ENCODE measurements at places on chromosomes 3 and 15.

GRCh38 chr3:128053614-128054013, 1.4 kb downstream of the SEC61A1 start:
- no peak for DNase-seq

DNA sequence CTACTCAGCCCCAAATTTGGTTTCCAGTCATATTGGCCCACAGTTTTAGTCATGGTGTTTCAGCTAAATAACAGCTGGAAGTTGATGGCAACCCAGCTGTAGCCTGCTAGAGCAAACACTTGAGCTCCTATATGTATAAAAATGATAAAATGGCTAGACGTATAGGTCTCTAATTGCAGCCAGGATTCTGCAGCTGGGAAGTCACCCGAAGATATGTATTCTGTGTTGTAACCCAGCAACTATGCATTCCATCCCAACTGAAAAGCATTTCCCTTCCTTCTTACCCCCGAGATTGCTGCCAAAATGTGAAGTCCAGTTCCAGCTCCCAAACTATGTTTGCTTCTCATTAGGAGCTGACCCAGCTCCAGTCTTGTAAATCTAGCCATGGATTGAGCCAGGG, 408.4 kb downstream of the AGBL1 start:
- no peak for DNase-seq

DNA sequence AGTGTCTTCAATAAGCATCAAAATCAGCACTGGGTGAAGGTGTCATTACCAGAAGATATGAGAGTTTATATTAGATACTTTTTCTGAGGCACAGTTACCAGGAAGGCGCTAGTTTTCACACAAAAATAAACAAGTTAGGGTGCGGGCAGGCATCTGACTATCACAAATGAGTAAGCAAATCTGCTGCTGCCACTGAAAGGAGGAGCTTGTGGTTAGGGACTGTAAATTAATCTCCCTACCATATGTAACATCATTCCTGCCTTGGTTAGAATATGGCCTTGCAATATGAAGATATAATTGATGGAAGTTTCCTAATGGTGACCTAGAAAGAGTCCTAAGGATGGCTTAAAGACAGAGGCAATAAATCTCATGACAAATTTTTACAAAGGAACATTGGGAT, 19.5 kb upstream of the EID1 start:
- no peak for DNase-seq

- no peak for DNase-seq
These were observed 260.0 kb upstream of the THBS1 start for GRCh38 chr15:39320886-39321285.

- no peak for DNase-seq
These were observed 8.5 kb upstream of the USP3 start for GRCh38 chr15:63495780-63496488.

GRCh38 chr3:149527531-149528339, 53.2 kb downstream of the TM4SF4 start:
- DNase-seq = no peak

- DNase-seq = no peak
These were observed 76.2 kb downstream of the DCUN1D1 start for GRCh38 chr3:182904164-182904563.

DNA sequence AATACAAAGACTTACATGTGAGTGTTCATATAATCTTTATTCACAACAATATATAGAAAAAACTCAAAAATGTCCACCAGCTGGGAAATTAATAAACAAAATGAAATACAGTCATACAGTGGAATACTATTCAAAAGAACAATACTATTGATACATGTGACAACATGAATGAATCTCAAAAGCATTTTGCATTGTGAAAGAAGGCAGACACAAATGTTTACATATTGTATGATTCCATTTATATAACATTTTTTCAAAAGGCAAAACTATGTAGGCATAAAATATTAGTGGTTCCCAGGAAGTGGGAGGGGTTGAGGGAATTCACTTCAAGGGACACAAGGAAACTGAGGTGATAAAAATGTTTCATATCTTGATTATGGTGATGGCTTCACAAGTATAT, 303.2 kb downstream of the CTNNB1 start:
- no peak for DNase-seq

GRCh38 chr15:38996111-38996631, 431.6 kb upstream of the RASGRP1 start:
- no peak for DNase-seq

DNA sequence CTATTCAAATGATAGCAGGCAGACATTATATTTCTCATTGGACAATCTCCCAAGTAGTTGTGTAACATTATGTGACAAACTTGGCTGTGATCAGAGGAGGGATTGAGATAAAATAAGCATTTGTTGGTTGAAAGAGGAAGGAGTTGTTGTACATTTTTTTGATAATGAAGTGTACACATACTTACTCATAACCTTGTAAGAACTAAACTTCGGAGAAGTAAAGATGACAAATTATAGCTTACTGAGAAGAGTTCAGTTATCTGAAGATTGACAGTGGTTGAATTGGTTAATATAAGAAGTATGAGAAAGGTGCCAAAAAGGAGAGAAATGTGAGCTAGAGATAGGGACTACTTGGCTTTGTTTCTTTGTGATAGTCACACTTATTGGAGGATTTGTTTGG, 32.6 kb downstream of the STT3B start:
- no peak for DNase-seq

DNA sequence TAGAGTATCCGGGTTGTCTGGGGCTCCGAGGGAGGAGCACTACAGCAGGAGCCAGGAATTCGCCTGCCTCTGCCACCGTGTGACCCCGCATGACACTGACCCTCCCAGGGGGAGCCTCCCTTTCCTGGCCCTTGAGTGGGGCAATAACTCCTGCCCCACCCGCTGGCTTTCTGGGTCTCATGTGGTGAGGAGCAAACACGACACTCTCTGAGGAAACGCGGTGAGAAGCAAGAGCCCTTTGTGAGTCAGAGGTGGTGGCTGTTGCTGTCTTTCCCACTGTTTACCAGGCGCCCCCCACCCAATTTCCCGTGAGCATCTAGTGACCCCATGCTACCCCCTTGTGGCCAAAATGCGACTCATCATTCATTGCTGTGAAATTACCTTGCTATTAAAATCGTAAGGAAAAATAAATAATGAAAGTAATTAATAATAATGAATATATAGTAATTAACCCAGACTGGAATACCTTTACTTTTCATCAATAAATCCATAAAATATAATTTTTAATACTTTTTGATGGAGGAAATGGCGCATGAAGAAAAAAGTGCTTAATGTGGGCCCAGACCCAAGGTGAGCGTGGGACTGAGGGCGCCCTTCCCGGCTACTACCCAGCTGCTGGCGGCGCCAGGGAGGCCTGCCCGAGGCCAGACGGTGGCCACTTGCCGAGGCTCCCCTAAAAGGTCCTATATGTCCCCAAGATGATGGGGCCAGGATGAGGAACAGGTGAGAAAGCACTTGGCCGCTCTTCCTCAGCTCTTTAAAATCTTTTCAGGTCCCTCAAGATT, 29.3 kb downstream of the CCNL1 start:
- peak; percentile 56 for DNase-seq

- no peak for DNase-seq
These were observed 22.1 kb downstream of the PHC3 start for GRCh38 chr3:170159459-170159858.

DNA sequence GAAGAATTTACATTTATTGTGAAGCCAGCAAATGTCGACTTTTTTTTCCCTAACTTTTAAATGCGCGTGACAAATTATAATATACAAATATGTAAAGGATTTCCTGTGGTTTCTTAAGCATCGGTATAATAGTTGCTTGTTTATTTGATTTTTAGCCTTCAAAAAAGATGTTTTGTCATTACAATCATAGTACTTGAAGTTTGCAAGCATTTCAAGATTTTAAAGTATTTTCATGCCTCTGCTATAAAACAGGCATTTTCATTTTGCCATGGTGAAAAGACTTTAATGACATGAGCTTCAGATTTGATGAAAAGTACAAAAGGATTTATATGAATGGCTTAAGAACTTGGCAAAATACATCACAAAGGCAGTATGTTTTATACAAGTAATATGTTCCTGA, 9.4 kb upstream of the P2RY12 start:
- no peak for DNase-seq

DNA sequence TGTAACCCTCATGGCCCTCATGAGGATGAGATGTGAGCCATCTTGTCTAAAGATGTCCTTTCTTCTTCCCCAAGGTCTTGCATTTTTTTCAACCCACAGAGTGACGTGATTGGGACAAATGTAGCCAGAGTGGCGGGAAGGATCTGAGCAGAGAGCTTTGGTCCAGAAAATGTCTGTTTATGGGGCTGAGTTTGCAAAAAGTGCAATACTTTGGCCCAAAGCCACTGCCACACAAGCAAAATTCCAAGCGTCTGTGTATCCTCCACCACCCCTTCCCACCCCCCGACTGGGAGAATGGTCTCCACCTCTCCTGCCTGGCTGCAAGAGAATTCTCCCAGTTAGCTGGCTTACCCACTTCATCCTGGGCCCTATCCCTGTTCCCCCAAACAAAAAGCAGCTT, 246.9 kb upstream of the LRIG1 start:
- DNase-seq = no peak

DNA sequence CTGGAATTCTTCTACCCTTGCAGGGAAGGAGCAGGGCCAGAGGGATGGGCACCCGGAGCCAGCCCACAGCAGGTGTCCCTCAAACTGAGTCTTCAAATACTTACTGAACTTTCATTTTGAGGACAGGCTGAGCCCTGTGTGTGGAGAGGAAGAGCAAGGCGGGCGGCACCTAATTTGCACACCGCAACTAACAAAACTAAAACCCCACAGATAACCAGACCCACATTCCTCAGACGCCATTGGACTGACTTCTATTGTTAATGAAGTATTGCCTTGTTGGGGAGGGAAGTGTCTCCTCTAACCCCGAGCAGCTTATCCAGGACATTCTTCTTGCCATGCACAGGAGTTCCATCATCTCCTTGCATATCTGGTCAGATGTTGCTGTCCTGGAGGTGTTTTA, 105.2 kb upstream of the NR2E3 start:
- DNase-seq = no peak

- DNase-seq = no peak
These were observed 165.1 kb downstream of the LSAMP start for GRCh38 chr3:116280130-116280740.

- DNase-seq = no peak
These were observed 490.9 kb upstream of the TBL1XR1 start for GRCh38 chr3:177688152-177688551.

DNA sequence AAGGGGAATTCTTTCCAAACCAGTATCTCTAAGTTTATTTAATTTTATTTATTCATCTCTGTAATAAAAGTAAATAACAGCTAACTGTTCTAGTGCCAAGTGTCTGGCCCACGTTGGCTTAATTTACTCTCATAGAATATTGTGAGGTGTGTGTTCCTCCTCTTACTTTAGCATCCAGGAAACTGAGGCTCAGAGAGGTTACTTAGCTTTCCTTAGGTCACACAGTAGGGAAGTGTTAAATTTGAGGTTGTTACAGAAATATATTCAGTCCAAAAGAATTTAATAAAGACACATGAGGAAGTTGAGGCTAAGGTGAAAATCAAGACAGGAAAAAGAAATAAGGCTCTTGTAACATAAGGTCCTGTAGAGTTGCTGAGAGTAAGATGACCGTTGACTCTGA, 84.4 kb upstream of the MRPS22 start:
- DNase-seq = no peak

GRCh38 chr15:90074916-90075315, 27.4 kb downstream of the IDH2 start:
- DNase-seq = no peak

DNA sequence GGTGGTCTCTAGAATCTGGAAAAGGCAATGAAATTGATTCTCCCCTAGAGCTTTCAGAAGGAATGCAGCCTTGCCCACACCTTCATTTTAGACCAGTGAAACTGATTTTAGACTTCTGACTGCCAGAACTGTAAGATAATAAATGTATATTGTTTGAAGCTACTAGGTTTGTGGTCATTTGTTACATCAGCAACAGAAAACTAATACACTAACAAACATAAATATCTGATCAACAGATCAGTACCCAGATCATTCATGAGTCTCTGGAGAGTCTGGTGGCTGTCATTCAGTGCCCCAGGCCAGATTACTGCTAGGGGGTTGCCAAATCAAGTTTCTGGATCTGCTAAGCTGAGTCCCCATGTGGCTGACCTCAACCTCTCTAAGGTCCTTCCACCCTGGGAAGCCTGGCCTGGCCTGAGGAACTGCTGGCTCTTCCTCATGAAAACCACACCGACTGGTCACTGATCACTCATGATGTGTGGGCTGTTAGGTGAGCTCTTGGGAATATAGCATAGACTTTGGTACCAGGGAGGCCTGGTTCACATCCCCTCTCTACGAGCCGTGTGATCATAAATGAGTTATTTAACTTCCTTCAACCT, 11.1 kb upstream of the LACTB start:
- DNase-seq = no peak

- DNase-seq = no peak
These were observed 11.0 kb upstream of the MEIS2 start for GRCh38 chr15:37111427-37111717.

DNA sequence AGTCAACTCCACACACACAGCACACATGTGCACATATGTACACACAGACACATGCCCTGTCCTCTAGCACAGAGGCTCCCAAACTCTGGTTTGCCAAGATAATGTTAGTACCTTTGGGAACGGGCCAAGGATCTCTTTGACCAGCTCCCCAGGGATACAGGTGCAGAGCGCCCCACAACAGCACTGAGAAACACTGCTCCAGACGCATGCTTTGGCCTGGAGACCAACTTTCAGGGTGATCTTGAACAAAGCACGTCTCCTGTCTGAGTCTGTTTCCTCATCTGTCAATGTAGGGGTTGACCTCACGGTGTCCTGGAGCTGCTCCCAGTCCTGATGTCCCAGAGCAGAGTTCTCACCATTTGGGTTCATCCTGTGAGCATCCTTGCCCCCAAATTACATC, 15.9 kb upstream of the SKOR1 start:
- DNase-seq = no peak

- DNase-seq = no peak
These were observed 87.6 kb downstream of the FOXP1 start for GRCh38 chr3:71495708-71496472.

DNA sequence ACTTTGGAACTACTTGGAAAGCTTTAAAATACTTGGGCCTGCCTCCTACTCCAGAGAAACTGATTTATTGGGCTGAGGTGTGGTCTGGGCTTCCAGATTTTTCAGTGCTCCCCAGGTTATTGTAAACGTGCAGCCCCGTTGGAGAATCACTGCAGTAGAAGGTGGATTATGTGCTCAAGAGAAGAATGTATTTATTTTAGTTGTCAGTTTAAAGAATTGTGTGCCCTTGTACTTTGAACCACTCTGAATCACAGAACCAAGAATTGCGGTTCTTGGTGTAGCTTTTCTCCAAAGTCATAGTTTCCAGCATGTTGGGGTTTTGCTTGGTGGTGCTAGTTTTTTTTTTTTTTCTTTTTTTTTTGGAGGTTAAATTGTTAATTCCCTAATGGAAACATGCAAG, 1.6 kb downstream of the TATDN2 start:
- no peak for DNase-seq

GRCh38 chr3:100868894-100869293, 124.3 kb downstream of the ABI3BP start:
- no peak for DNase-seq

Data from stimulated activated CD4-positive, alpha-beta T cell treated with anti-CD3 and anti-CD28 coated beads, Interleukin-2, amount 100 ng/mL, for 48 hours (primary cell).